Activated CD4-positive, alpha-beta T cell treated with anti-CD3 and anti-CD28 coated beads for 1 hour (primary cell): ENCODE measurements at places on chromosomes 4 and X.

GRCh38 chr4:138317175-138317748, 75.1 kb upstream of the SLC7A11 start:
- no peak for DNase-seq

DNA sequence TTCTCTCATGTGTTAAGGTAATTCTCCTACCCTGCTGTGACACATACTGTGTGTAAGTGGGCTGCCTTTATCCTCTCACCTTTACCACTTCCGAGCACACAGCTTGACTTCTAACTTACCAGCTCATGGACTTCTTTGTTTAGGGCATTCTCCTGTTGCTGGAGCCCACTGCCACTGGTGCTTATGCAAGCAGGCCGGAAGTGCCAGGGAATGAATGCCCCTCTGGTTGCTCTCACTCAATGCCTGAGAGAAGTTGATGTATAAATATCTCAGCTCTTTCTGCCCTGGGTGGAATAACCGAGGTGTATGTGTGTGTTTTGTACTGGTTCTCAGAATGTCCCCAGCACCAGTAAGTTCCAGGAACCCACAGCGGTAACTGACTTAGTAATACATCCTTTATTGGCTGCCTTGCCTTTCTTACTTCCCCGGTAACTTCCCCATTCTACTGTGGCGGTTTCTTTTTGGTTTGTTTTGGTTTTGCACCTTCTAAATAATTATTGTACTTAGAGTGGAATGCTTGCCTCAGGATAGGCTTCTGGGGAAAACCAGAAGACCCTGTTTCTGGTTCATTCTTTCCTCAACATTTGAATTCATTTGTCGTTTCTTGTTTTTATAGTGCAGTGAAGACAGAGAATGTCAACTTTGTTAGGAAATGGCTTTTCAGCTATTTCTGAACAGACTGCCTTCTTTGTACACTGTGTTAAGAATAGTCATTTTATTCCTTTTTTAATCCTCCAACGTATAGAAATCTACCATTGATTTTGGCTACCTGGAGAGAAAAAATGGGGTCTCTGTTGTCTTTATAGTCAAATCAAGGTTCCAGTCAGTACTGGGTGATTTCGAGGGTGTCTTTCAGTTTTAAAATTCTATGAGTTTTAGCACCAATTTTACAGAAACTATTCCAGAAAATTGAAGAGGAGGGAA, 45.4 kb downstream of the CXorf58 start:
- peak; percentile 7 for DNase-seq

DNA sequence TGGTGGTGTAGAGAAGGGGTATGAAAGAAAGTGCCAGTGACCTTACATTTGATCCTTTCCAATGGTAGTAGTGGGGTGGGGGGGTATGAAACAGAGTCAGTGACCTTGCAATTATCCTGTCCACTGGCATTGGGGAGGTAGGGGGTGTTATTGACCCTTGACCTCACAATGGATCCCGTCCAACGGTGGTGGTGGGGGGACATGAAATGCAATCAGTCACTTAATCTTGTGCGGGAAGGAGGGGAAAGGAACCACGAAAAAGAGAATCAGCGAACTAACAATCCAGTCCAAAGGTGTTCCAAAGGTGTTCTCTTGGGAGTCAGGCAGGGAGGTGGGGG, 619 bp upstream of the PDK3 start:
- no peak for DNase-seq

DNA sequence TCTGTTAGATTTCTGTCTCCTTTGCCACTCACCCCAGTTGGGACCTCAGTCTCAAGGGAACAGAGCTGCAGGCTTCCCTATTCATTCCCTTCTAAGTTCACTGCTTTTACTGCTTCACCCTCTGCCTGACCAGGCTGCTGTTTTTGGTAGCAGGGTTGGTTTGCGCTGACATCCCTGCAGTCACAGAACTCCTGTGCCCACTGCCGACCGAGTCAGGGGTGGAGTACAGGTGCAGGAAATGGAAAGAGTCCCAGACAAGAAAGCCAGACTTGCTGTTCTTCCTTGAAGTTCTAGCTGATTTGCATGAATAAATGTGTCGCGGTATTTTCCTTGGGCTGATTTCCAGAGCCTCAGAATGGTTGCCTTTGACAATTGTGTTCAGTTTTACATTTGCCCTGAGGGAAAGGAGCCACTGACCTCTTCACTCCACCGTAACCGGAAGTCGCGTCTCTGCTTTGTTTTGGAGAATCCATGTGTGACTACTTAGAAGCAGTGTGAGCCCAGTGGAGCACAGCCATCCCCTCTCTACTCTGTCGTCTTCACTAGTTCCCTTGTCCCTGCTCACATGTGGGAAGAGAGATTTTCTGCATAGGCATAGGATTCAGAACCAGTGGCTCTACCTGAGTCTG, 84.8 kb downstream of the TNIP2 start:
- no peak for DNase-seq

DNA sequence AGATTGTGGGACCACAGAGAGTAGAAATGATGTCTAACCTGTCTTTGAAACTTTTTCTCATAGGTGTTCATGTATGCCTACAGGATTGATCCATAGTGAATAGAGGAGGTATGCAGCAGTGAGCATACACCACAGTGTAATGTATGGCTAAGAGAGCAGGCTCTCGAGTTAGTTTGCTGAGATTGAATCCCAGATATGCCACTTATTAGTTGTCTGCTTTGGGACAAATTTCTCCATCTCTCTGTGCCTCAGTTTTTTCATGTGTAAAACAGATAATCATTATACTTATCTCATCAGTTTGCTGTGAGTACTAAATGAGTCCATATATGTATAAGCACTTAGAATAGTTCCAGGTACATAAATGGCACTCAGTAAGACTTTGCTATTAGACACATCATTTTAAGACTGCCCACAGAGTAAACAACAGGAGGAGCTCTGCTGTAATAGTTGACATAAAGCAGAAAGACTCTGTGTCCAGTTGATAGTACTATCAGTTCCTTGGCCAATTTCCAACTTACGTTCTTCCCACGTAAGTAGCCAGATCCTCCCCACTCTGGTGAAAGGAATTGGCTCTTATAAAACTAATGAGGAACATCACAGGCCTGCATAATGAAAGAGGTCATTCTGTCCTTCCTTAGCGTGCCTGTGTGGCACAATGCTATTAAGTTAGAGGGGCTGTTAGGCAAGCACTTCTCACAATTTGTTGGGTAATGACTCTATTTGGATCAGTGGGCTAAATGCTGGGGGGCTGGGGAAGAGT, 20.7 kb upstream of the RNF150 start:
- DNase-seq, result no peak

- no peak for DNase-seq
Measured at GRCh38 chrX:112779139-112779538, 61.5 kb downstream of the AMOT start.

DNA sequence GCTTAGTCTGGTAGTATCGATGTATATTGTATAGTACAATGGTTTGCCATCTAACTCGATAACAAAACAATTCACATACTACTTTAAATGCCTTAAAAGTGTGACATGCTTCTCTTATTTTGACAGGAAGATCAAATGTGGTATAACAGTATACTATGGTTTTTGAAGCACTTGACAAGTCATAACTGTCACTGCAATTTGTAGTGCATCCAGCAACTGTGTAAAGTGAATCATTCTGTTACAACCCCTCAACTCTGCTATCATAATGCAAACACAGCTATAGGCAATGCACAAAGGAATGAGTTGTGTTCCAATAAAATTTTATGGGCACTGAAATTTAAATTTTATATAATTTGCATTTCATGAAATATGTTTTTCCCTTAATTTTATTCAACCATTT, 14.0 kb downstream of the RAP1GDS1 start:
- DNase-seq, result no peak

DNA sequence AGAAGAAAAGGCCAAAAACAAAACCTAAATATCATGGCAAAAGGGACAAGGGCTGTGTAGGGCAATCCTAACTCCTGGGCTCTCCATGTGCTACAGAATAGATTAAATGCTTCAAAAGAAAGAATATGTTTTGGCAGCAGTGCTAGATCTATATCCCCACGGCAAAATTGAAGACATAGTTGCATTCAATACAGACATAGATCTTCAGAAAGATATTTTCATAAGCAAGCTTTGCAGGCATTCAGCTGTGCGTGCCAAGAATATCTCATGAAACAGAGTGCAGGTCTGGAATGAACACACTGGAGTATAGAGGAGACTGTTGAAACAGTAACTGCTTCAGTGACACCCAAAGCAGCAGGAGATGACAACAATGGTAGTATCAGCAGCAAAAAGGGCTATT, 1476.9 kb downstream of the ARAP2 start:
- no peak for DNase-seq

DNA sequence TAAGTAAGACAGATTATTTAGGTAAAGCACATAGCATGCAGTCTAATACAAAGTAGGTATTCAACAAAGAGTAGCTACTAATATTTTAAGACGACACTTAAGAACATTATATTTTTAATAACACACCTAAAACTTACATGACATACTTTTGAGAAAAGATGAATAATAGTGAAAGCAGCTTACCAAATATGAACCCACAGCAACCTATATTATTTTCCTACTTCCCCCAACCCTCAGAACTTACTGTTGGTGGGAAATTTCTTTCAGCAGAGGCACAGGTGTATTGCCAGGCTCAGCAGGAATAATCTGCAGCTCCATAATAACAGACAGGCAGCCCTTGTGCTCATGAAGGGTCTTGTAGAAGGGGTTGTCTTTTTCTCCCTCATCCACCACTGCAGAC, 498.9 kb downstream of the GLUD2 start:
- no peak for DNase-seq

DNA sequence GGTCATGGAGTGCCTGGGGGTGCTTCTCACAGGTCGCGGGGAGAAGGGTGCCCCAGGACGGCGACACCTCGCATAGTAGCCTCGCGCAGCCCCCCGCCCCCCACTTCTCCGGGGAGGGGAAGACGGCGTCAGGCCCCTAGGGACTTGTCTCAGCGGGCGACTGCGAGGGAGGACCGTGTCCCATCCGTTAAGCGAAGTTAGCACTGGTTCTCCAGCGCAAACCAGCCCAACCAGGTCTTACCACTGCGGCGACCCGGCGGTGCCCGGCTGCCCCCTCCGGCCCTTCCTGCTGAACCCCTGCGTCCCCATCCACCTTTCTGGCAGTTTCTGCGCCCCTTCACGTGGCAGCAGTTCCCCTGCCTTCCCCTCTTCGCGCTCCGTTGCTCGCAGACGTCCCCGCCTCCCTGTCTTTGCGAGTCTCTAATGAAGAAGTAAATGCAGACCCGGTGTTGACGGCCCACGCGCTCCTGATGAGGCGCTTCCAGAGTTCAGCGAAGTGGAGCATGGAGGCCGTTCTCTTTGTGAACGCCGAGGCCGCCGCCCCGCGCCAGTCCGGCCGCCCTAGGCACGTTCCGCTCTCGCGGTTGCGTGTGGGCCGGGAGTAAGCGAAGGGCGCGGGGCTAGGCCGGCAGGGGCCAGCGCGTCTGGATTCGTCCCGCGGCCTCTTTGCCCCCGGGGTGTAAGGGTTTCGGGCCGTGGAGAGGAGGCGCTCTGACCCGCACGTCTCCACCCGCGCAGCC, 3.0 kb downstream of the SLIT2 start:
- no peak for DNase-seq

GRCh38 chr4:16437836-16438235, 211.6 kb upstream of the TAPT1 start:
- no peak for DNase-seq

DNA sequence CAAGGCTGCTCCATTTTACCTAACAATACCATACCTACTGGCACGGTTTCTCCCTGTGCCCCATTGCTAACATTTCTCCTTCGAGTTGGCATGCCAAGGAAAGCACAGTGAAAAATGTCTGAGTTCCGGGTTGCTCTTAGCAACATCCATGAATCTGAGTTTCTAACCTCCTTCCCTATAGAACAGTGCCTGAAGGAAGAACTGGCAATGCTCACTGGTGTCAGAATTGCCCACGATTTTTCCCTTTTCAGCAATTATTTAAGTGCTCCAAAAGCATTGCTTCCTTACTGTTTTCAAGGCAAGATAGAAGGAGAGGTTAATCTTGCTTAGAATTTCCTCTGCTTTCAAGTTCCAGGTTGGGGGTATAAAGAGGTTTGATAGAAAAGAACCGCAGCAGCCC, 75.1 kb downstream of the SORBS2 start:
- DNase-seq, result no peak

- no peak for DNase-seq
Measured at GRCh38 chr4:101682946-101683345, 107.6 kb upstream of the BANK1 start.
